Nasal cavity respiratory epithelium epithelial cell of viscerocranial mucosa (primary cell): ENCODE measurements at places on chromosomes 2 and 18. TPM values are rescaled to one million over a fixed set of nuclear protein-coding genes. Genes with fewer than 3 reads are reported as not detected.

The EMILIN1 gene
- total RNA-seq, result 0.34 and 0.36 TPM in 2 replicates

The CHRND gene
- not detected in 2 replicates for total RNA-seq

The FBXO41 gene
- total RNA-seq, result 2.4 and 3.4 TPM in 2 replicates

The VWC2L gene
- 0.07 TPM in 1 of 2 replicates, not detected in the other for total RNA-seq

The TCF23 gene
- total RNA-seq, result under 0.01 TPM in 1 of 2 replicates, not detected in the other

The ASB18 gene
- total RNA-seq, result not detected in 2 replicates
